Activated CD4-positive, alpha-beta memory T cell treated with anti-CD3 and anti-CD28 coated beads for 36 hours (primary cell): ENCODE measurements at places on chromosomes 16 and 17. TPM values are rescaled to one million over a fixed set of nuclear protein-coding genes. Genes with fewer than 3 reads are reported as not detected.

DNA sequence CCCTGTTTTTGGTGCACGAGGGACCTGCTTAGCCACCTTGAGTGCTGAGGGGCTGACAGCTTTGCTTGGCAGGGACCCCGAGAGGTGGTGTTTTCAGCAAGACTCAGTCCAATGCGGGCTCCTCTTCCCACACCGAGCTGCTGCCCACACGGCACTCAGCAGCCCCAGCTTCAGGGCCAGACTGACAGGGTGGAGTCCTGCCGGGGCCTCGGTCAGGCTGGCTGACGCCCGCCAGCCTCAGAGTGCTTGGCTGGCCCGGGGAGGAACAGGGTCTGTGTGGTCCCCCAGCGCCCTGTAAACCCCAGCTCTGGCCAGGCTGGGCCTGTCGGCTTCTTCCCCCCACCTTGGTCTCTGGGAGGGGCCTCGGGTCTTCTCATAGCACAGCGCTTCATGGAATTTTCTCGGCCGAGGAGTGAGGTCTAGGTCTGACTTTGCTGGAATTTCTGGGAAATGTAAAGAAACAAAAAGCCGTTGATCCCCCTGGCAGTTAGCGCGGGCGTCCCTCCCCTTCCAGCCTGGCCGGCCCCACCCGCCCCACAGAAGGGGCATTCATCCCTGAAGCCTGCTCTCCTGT lies 2.6 kb downstream of the SOX8 start:
- no peak overlapping the region for H3K27ac ChIP-seq
- no peak for DNase-seq
- no peaks in the 10 kb centered on the region for H3K36me3 ChIP-seq
- H3K27me3 ChIP-seq: peaks cover 4% of the 10 kb centered on the region
- H3K4me1 ChIP-seq: peaks cover 4% of the 10 kb centered on the region

C16orf46 gene
- total RNA-seq: 0.44 TPM

- no peaks in the 10 kb centered on the region for H3K27me3 ChIP-seq
- peak overlapping the region; percentile 23 for H3K4me3 ChIP-seq
- peak; percentile 38 for DNase-seq
- H3K4me1 ChIP-seq: peaks cover 28% of the 10 kb centered on the region
- peaks cover 6% of the 10 kb centered on the region for H3K36me3 ChIP-seq
- H3K27ac ChIP-seq: peak overlapping the region; percentile 36
Observed at GRCh38 chr16:23597003-23597756, 1.1 kb upstream of the NDUFAB1 start.

DNA sequence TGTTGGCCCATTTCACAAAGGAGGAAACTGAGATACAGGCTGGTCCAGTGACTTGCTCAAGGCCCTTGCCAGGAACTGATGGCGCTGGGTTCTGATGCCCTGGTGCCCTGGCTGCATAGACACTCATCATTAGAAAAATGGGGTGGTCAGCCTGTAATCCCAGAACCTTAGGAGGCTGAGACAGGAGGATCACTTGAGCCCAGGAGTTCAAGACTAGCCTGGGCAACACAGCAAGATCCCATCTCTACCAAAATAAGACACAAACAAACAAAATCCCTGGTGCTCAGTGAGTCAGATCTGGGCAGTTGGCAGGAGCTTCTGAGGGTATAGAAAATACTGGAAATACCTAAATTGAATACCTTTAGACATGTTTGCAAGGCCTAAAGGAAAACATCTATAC lies 41.1 kb upstream of the KIFC3 start:
- no peak overlapping the region for H3K4me3 ChIP-seq
- peaks cover 3% of the 10 kb centered on the region for H3K27me3 ChIP-seq
- H3K4me1 ChIP-seq: no peaks in the 10 kb centered on the region
- H3K36me3 ChIP-seq: no peaks in the 10 kb centered on the region
- H3K27ac ChIP-seq: no peak overlapping the region

GRCh38 chr17:951325-952132 lies 28.0 kb downstream of the NXN start:
- peaks cover 15% of the 10 kb centered on the region for H3K27me3 ChIP-seq
- H3K4me3 ChIP-seq: no peak overlapping the region
- no peak for DNase-seq
- H3K36me3 ChIP-seq: no peaks in the 10 kb centered on the region

DNAAF8 gene
- 0.31 TPM for total RNA-seq

VAT1L gene
- not detected for total RNA-seq

DPEP2NB gene
- not detected for total RNA-seq

GRCh38 chr17:14091367-14091766 lies 22.1 kb downstream of the COX10 start:
- peaks cover 9% of the 10 kb centered on the region for H3K36me3 ChIP-seq
- DNase-seq: no peak
- no peak overlapping the region for H3K4me3 ChIP-seq
- no peak overlapping the region for H3K27ac ChIP-seq
